ENCODE measurements at places on chromosomes 7 and 10.

- no peak for DNase-seq
These were observed 46.0 kb downstream of the CDC123 start for GRCh38 chr10:12241810-12242529.

DNA sequence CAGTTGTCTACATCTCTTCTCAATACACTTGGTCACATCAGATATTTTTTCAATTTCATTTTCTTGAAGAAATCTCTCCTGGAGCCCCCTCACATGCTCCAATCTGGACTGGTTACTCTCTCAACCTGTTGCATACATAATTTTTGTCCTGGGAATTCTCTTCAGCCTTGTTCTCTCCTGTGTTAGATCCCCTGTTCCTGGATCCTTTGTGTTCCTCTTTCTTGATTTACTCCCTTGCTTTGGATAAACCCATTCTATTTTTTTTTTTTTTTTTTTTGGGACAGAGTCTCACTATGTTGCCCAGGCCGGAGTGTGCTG lies 45.6 kb downstream of the SCD start:
- no peak for DNase-seq

DNA sequence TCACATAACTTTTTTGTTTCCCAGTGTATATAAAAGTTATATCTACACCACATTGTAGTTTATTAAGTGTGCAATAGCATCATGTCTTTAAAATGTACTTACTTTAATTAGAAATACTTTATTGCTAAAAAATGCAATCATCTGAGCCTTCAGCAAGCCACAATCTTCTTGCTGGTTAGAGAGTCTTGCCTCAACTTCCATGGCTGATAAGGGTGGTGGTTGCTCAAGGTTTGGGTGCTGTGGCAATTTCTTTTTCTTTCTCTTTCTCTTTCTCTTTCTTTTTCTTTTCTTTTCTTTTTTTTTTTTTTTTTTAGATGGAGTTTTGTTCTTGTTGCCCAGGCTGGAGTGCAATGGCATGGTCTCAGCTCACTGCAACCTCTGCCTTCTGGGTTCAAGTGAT lies 360.0 kb downstream of the MAGI2 start:
- DNase-seq: no peak

GRCh38 chr10:29353887-29354561 lies 65.2 kb downstream of the LYZL1 start:
- DNase-seq: no peak

DNA sequence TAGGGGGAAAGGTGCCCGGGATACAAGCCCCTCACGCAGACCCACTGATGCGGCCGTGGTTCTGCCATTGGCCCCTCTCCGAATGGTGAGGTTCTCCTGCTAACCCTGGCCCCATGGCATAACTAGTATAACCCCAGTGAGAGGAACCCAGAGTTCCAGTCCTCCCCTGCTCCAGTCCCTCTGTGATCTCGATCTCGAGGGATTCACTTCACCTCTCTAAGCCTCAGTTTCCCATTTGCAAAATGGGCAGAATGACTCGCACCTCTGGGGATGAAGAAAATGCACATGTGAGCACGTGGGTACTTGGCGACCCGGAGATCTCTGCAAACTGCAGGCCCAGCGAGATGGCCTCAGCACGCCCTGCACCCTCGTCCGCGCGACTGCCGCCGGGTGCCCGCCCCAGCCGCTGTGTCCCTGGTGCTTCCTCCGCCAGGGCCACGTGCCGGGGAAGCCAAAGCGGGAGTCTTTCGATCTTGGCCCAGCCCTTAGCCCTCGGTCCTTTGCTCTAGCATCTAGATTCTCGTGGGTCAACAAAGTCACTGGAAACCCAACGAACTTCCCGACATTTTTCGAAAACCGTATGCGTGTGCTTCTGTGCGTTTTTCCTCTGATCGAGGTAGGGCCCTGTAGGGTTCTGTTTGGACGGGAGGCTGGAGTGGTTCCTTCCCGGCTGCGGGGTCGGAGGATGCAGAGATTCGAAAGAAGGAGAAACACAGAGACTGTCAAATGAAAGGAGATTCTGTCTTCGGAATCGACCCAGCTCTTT lies 169.8 kb downstream of the UBE2H start:
- DNase-seq: no peak

GRCh38 chr7:22565315-22565811 lies 65.4 kb upstream of the STEAP1B start:
- no peak for DNase-seq

- no peak for DNase-seq
These were observed 39.7 kb upstream of the ANTXRL start for GRCh38 chr10:46247181-46247475.

DNA sequence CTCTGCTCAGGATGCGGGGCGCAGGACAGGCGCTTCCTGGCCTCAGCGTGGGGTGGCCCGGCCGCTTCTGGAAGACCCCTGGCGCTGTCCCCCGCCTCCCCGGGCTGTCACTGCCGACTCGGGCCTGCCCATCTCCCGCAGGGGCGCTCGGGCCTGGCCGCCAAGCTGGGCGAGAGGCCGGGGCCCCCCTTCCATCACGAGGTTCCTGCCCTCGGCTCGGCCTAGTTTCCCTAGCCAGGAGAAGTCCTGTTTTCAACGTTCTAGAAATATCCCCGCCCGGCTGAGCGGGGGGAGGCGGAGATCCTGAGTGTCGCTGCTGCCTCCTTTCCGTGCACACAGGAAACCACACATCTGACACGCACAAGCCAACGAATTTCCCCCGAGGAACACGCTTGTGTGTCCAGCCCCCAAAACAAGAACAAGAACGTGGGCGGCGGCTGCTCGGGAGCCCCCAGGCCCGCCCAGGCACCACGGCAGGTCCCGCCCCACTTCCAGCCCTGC lies 33.7 kb downstream of the AP5Z1 start:
- no peak for DNase-seq

- no peak for DNase-seq
These were observed 169.7 kb downstream of the LRRTM3 start for GRCh38 chr10:67095531-67095930.

GRCh38 chr10:3478153-3478552 lies 305.6 kb upstream of the PITRM1 start:
- DNase-seq: no peak

GRCh38 chr10:128631801-128632241 lies 505.6 kb upstream of the MKI67 start:
- DNase-seq: no peak

DNA sequence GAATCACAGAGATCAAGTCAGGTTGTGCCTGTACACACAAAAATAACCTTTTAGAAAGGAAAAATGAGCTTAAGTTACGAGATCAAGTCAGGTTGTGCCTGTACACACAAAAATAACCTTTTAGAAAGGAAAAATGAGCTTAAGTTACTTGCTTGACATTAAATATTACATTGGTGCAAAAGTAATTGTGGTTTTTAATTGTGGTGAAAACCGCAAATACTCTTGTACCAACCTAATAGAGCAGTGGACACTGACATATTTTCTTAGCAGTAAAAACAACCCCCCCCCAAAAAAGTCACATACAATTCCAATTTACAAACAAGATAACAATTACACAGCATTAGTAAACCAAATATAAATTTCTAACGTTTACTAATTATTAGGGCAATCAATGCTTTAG lies 595.6 kb downstream of the GRM8 start:
- DNase-seq: no peak

DNA sequence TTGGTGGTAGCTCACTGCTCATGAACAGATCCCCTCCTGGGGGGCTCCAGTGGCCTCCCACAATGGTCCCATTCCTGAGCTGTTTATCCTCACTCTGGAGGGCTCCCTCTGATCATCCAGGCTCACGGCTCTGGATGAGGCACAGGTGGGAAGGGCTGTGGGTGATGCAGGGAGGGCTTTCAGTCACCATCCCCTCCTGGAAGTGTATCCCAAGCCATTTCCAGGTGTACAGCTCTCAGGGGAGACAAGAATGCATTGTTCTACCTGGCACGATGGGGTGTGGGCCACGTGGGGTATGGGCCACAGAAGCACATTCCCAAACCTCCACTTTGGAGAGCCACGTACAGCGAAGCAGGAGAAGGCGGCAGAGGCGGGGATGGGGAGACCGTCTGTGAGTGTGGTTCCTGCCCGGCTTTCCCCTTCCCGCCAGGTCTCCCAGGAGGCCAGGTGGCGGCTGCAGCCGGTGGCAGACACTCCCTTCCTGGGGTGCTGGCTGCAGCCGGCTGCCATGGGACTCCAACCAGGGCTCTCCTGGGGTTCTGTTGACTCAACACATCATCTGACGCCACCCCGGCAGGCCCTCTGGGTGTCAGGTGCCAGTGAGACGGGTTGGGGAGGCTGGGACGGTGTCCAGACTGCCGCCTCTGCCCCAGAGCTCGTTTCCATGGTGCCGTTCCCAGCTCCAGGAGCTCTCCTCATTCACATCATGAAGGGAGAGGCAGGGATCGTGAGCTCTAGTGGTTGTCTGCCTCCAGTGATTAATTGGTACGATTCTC lies 169.7 kb upstream of the RHEB start:
- no peak for DNase-seq

DNA sequence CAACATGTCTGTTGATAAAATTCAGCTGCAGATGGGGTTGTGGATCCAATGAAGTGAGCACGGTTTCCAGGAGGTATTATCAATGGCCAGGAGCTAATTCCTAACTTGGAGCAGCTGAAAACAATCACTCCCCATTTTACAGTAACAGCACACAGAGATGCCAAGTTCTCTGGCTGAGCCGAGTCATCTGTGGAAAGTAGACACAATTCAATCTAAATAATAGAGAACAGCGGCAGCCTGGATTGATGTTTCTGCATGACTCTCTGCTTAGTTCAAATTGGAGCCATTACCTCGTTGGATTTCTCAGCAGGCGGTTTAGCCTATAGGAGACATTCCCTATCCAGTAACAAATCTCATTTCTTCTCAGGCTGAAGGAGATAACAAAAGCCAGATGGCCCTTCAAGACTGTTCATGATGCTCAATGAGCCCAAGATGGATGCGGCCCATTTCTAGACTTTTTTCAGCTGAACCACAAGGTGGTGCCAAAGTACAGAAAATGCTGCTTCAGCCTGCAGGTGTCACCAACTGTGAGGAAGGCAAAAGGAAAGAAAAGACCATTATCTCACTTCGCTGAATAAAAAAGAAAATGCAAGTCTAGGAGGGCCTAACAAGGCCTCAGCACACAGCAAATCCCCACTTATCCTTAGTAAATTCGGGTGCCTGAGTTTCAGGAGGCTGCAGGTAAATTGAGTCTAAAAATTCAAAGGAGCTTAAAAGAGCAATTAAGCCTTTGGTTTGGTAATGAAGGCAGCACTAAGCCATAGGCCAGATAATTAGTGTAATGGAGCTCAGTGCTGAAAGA lies 83.7 kb downstream of the SLC16A9 start:
- DNase-seq: no peak

DNA sequence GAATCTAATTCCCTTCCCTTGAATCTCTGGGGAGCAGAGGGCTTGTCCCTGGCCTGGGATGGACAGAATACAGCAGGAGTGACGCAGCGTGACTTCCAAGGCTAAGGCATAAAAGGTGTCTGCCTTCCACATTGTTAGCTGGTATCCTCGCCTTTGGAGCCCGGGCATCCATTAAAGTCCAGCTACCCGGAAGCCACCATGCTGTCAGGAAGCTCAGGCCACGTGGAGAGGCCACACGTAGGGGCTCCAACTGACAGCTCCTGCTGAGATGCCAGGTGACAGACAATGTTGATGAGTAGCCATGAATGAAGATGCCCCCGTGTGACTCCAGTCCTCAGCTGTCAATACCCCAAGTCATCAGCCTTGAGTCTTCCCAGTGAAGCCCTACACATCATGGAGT lies 99.9 kb downstream of the OAT start:
- no peak for DNase-seq

GRCh38 chr7:151243408-151244195 lies 4.9 kb downstream of the SMARCD3 start:
- peak; percentile 60 for DNase-seq

- no peak for DNase-seq
These were observed 49.9 kb downstream of the DNAJC1 start for GRCh38 chr10:21953585-21954057.

- no peak for DNase-seq
These were observed 94.1 kb upstream of the KLF6 start for GRCh38 chr10:3879073-3879472.

Measured in ascending aorta (tissue), 2 donors.